Liver (tissue), 10 donors: ENCODE measurements at places on chromosomes 16 and 17.
A peak's percentile ranks its signal among the peaks of the same experiment; 100 is the strongest.

DNA sequence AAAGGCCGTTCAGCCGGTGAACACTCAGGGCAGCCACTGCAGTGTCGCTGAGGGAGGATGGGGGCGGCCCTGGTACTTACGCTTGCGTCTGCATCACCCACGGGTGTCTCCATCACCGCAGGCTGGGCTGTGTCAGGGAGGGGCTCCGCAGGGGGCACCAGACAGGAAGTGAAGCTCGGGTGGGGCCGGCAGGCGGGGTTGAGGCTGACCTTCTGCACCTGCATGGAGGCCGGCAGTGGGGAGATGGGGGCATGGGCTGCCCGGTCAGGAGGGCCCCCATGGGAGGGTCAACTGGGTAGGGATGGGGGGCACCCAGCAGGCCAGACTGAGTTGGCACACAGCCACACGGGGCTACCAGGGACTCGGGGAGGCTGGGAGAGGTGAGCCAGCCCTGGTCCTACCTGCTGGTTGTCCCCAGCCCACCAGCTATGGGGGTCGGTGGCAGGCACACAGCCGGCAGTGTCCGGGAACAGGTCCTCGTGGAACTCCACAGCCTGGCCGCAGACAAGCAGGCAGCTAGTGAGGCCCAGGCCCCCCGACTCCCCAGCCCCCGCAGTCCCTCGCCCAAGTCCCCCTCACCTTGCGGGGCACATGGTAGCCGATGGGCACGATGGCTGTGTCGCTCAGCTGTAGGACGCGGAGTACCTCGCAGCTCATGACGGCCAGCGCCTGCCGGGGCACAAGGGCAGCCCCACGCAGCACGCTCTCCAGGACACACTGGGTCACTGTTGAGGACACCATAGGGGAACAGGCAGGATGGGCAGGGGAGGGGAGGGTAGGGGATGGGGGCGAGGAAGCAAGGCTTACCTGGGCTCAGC, 7.2 kb upstream of the VASN start:
- DNase-seq = no peak

- DNase-seq = no peak
Observed at GRCh38 chr17:66920950-66921349, 43.6 kb upstream of the CACNG4 start.

DNA sequence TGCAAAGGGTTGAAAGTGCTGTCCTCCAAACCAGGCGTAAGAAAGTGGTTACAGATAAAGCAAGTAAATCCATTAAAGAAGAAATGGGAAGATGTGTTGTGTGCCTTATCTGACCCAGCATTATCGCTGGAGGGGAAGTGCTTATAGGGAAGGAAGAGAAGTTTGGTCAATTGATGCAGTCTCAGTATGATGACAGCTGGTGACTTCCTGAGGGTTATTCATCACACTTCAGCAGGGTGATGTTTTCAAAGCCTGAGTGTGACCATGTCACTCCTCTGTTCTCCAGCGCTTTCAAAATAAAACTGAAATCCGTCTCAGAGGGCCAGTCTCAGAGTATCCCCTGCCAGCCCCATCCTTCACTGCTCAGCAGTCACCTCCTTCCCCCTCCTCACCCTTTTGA, 505.4 kb upstream of the RBFOX1 start:
- no peak for DNase-seq

GRCh38 chr17:1398931-1399678, 917 bp downstream of the YWHAE start:
- DNase-seq = no peak

DNA sequence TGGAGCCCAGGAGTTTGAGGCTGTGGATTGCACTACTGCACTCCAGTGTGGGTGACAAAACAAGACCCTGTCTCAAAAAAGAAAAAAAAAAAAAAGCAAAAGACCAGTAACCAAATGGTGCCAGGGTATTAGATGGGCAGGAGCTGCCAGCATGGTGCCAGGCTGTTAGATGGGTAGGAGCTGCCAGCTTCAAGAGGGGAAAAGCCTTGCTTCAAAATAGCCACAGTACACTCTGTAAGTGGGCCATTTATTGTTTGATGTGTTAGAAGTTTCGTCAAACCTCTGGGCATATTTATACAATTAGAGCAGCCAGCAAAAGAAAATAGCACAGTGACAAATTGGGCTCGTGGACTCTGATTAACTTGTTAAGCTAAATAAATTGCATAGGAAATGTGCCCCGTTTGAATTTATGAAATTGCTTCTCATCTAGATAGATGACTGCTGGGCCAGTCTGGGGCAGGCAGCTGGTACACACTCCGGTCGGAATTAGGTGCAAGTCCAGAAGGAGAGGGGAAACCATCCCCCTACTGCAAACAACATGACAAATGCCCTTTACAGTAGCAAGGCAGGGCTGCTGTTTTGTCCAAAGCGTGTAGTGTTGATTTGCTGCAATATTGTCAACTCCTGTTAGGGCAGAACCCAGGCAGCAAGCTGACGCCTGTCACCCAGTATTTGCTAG, 126.3 kb upstream of the IRX3 start:
- no peak for DNase-seq

- no peak for DNase-seq
Observed at GRCh38 chr16:11556945-11557720, 29.6 kb downstream of the LITAF start.

GRCh38 chr16:49437344-49437743, 63.7 kb downstream of the C16orf78 start:
- DNase-seq = no peak

DNA sequence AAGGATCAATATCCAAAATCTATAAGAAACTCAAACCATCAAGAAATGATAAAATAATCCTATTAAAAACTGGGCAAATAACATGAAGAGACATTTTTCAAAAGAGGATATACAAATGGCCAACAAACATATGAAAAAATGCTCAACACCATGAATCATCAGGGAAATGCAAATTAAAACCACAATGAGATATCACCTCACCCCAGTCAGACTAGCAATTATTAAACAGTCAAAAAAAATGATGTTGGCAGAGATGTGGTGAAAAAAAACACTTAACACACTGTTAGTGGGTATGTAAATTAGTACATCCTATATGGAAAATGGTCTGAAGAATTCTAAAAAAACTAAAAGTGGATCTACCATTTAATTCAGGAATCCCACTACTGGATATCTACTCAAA, 379.0 kb upstream of the SOX9 start:
- no peak for DNase-seq

DNA sequence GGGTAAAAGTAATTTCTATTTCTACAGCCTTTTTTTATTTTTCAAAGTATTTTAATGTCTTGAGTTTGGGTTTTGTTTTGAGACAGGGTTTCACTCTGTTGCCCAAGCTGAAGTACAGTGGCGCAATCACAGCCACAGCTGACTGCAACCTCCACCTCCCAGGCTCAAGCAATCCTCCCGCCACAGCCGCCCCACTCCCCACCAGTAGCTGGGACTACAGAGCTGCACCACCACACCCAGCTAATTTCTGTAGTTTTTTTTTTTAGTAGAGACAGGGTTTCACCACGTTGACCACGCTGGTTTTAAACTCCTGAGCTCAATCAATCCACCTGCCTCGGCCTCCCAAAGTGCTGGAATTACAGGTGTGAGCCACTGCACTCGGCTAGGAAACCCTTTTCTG, 44.0 kb downstream of the TUBD1 start:
- no peak for DNase-seq

- DNase-seq = no peak
Observed at GRCh38 chr17:82316651-82317393, 586 bp downstream of the CD7 start.

GRCh38 chr17:75503976-75504346, 11.4 kb downstream of the CASKIN2 start:
- no peak for DNase-seq

DNA sequence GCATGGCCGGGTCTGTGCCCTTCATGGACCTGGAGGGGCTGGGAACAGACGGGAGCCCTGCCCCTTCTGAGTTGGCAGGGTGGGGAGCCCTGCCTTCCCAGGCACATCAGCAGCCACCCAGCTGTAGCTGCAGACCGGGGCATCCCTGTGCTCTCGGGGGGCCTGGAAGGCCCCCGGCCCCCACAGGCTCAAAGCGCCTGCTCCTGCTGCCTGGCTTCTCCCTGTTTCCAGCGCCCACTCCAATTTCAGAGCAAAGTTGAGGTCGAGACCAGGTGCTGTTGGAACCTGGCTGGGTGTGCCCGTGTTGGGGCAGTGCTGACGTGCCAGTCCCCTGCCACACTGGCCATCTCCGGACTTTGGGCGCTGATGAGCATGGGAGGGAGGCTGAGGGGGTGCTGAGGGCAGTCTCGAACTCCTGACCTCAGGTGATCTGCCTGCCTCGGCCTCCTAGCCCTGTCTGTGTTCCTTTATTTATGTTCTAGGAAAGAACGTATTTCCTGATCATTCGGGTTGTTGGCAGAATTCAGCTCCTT, 4.9 kb upstream of the PRSS27 start:
- no peak for DNase-seq

GRCh38 chr17:4818276-4818675, 11.3 kb downstream of the PLD2 start:
- no peak for DNase-seq

DNA sequence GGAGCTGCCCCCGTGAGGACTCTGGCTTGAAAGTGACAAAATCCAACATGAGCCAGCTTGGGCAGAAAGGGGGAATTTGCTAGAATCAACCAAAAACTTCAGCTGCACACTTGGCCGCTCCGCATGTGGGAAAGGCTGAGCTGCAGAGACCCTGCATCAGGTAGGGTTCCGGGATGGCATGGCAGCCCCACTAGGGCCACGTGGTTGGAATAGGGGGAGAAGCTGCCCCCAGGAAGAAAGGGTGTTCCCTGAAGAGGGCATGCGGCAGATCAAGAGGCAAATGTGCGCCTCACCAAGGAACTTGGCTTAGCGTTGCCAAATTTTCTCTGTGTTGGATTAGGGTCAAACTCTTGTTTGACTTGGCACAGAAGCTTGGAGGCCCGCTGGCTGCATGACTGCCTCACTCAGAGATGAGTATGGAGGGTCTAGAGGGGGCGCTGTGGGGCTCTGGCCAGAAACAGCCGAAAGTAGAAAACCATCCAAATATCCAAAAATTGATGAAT, 29.2 kb upstream of the WFIKKN2 start:
- DNase-seq = no peak

GRCh38 chr17:73640691-73641090, 3.6 kb downstream of the SDK2 start:
- no peak for DNase-seq

DNA sequence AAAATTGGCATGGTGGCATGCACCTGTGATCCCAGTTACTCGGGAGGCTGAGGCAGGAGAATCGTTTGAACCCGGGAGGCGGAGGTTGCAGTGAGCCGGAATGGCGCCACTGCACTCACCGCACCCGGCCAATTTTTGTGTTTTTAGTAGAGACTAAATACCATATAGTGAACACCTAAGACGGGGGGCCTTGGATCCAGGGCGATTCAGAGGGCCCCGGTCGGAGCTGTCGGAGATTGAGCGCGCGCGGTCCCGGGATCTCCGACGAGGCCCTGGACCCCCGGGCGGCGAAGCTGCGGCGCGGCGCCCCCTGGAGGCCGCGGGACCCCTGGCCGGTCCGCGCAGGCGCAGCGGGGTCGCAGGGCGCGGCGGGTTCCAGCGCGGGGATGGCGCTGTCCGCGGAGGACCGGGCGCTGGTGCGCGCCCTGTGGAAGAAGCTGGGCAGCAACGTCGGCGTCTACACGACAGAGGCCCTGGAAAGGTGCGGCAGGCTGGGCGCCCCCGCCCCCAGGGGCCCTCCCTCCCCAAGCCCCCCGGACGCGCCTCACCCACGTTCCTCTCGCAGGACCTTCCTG, at the start of gene HBQ1:
Gene HBQ1, plus strand, starts transcription at position 359 of the 575 bp plus-strand sequence. Its CDS starts 28 bp downstream, at position 387.
- DNase-seq = peak; percentile 84

DNA sequence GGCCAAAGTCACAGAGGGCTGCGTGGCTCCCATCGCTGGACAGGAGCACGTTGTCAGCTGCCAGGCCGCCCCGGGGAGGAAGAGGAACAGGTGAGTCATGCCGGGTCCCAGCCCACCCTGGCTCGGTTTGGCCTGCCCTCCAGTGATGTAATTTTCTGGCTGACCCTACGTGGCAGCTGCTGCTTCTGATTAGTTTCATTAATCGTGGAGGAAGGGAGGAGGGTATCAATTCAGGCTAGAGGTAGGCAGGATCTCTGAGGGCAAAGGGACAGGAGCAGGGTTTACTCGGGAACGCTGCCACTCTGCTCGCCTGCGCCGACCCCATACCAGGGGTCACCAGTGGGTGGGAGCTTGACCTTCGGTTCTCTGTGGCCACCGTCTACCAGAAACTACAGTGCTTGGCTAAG, 11.7 kb upstream of the SPATA32 start:
- no peak for DNase-seq

DNA sequence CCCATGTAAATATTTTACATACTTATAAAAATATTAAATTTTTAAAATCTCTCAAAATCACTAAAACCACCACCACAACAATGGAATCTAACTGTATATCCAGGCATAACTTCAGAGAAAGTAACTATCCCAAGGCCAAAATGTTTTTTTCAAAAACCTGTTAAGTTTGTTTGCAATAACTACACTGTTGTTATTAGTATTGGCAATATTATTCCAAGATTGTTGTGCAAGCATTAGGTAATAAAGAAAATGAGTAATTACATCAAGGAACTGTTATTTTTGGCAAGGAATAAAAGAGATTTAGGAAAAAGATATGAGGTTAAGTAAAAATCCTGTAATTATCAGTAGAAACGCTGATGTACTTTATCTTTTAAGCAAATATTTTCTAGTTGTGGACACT, 3.4 kb upstream of the KRTAP4-12 start:
- no peak for DNase-seq

GRCh38 chr16:15990902-15991301, 41.5 kb downstream of the ABCC1 start:
- DNase-seq = no peak

DNA sequence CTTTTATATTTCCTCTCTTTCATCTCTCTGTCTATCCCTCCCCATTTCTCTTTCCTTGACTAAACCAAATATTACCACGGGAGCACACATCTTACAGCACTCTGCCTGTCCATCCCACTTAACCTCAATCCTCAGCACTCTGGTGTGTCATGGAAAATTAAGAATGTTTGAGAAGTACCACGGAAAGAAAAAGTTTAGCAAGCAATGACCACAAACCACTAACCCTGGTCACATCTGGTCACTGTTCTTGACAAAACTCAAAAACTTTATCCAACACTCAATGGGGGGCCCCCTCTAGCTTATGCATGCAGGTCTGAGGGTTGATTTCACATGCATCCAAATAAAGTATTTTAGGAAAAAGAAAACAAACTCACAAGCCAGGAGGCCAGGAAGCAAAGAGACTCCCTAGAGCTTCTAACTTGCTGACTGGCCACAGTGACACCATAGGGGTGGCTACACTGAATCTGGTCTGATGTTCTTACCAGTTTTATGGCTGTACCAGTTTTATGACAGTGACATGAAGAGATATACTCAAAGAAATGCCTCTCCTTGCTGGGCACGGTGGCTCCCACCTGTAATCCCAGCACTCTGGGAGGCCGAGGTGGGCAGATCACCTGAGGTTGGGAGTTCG, 229.2 kb downstream of the STX8 start:
- no peak for DNase-seq

- DNase-seq = no peak
Observed at GRCh38 chr16:603933-604332, 14.1 kb downstream of the RAB40C start.

- no peak for DNase-seq
Observed at GRCh38 chr16:20314575-20314974, 12.7 kb downstream of the GP2 start.
